Neural crest cell (in vitro differentiated cells): ENCODE measurements at places on chromosomes 5 and 9. TPM values are rescaled to one million over a fixed set of nuclear protein-coding genes. Genes with fewer than 3 reads are reported as not detected.

GRCh38 chr5:124576848-124577409, 169.5 kb downstream of the ZNF608 start:
- no peak for DNase-seq

- DNase-seq, result no peak
Observed at GRCh38 chr5:133816791-133817190, 151.6 kb downstream of the C5orf15 start.

DNA sequence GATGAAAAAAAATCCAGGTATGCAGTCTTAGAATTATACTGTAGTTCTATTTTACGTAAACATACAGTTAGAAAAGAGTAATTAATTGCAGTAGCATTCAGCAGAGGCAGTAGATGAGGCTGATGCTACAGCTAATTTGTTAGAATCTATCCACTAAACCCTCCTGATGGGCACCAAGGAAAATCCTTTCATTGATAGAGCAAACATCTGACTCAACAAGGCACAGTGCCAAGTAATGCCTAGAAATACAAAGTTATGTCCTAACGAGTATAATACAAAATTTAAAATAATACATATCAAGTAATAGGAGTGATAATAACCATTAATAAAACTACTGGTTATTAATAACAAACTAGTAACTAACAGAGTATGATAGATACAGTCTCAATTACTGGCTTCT, 9.0 kb downstream of the MOCS2 start:
- no peak for DNase-seq

GRCh38 chr5:154179846-154180710, 10.5 kb upstream of the GALNT10 start:
- DNase-seq, result peak; percentile 24

- DNase-seq, result no peak
Observed at GRCh38 chr9:100689635-100690034, 111.8 kb downstream of the CAVIN4 start.

GRCh38 chr5:168347368-168348083, 56.1 kb downstream of the WWC1 start:
- DNase-seq, result no peak

DNA sequence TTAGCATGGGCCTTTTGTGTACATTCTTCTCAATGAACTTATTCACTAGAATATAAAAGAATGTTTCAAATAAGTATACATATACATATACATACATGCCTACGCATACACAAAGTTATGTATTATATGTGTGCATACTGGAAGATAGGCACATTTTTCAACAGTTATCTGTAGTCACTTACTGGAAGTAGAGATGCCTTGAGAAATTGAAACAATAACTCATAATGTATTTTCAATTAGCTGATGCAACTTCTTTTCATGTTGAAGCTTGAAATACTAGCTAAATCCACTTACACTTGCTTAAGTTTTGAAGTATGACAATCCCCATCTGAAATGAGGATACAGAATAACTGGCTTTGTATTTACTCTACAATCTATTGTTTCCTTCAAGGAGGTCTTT, 469.0 kb upstream of the PTGER4 start:
- no peak for DNase-seq

DNA sequence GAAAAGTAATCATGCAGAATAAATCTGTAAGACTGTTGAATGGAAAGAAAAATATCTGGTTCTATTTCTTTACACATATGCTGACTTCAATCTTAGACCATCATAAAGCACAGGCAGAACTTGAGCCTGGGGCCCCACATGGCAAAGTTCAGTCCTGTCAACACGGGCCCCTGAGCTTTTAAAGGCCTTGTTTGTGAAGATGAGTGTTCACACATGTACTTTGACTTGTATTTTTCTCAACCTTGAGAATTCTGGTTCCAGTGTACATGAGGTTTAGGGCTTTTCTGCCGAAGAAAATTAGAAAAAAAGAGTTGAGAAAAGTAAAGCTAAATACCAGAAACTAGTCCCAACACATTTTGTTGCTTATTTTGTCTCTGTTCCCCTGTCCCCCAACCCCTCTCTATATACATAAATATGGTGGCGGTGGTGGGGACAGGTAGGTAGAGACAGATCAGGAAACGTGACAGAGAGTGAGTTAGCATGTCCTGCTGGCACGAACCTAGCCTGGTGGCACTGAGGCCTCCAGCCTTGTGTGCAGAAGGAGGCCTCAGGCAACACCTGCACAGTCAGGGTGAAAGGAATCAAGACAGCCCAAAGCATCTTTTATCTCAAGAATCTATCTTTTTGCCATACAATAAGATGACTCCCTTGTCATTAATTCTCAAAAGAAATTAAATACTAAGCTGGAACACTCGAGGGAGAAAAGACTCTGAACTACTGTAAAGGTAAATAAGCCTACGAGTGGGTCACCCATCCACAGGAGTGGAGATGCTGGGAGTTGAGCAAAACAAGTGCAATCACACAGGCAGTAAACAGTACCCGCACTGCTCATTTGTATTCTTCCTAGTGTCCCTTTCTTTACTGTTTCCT, 22.9 kb downstream of the LIFR start:
- no peak for DNase-seq

DNA sequence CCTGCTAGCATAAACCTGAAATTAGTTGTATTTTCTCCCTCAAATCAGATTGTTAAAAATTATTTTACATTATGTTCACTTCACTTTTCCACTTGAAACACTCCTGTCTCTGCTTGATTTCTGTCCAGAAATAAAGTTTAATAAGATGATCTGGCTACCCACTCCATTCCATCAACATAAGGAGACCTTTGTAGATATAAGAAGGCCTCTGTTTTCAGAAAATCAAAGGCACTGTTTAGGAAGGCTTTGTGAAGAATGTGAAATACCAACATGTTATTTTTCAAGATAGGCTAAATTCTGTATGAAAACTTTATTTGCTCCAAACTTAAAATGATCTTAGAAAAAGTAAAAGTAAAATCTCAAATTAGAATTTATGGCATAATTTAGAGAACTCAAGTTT, 15.1 kb downstream of the RHOBTB3 start:
- no peak for DNase-seq

GRCh38 chr5:58239045-58239444, 220.8 kb downstream of the PLK2 start:
- DNase-seq, result no peak

GRCh38 chr5:154829181-154829588, 21.2 kb downstream of the FAXDC2 start:
- DNase-seq, result no peak

GAS1 gene
- total RNA-seq, result 23.3 and 24.6 TPM in 2 replicates

GPR151 gene
- not detected in 2 replicates for total RNA-seq

RASGRF2 gene
- total RNA-seq, result 0.14 and 0.19 TPM in 2 replicates

PAPPA gene
- 0.66 and 0.72 TPM in 2 replicates for total RNA-seq

HTR1A gene
- total RNA-seq, result not detected in 2 replicates

LCN15 gene
- not detected in 2 replicates for total RNA-seq

C1QTNF3 gene
- total RNA-seq, result 7.7 and 8.7 TPM in 2 replicates
